ENCODE measurements at places on chromosomes 1 and 21. TPM values are rescaled to one million over a fixed set of nuclear protein-coding genes. Genes with fewer than 3 reads are reported as not detected.

The TFF1 gene
- not detected for total RNA-seq

The DENND2D gene
- total RNA-seq: 10.2 TPM

The POGZ gene
- 21.6 TPM for total RNA-seq

The SPRR5 gene
- not detected for total RNA-seq

The DIO1 gene
- not detected for total RNA-seq
